ENCODE measurements at places on chromosomes 7 and 10. TPM values are rescaled to one million over a fixed set of nuclear protein-coding genes. Genes with fewer than 3 reads are reported as not detected.

- no peak for DNase-seq
These were observed 90.5 kb upstream of the GSDME start for GRCh38 chr7:24847754-24848153.

GRCh38 chr7:80141376-80141775 is 6.7 kb downstream of the GNAI1 start:
- no peak for DNase-seq

- DNase-seq = no peak
These were observed 48.1 kb downstream of the EGFR start for GRCh38 chr7:55066938-55067337.

DNA sequence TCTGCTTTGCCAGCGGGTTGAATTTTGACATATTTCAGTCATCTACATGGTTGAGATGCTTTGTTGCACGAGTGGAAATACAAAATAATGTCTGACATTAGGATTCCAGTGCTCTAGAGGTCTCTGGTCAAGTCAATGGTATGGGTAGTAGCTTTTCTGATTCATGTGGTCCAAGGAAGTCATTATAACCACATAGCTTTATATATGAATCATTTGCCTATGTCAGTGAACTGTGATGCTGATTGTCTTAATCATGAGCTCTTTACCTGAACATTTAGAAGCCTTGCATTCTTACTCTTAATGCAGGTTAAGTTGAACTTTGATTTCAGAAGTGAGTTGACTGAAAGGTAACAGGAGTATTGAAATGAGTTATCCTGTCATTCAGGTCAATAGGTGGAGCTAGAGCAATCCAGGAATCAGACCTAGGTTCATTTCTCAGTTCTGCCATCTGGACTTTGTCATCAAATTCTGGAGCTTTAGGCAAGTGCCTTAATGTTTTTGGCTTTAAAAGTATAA is 3.3 kb downstream of the MAPK8 start:
- DNase-seq = no peak

DNA sequence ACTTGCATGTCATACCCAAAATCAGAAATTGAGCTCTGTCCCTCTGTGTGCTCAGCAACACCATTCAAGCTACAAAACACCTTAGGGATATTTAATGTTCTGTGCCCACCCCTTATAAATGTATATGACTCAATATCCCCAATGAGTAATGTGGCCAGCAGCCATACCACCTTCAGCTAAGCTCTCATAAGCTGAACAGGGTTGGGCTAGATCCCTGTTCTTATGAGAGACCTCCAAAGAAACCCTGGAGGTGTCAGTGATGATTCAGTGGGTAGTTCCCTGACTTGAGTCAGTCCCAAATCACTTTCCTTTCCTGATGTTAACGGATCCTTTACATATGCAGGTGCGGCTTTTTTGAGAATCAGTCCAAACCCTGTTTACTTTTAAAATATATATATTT is 253.8 kb downstream of the CREB5 start:
- no peak for DNase-seq

DNA sequence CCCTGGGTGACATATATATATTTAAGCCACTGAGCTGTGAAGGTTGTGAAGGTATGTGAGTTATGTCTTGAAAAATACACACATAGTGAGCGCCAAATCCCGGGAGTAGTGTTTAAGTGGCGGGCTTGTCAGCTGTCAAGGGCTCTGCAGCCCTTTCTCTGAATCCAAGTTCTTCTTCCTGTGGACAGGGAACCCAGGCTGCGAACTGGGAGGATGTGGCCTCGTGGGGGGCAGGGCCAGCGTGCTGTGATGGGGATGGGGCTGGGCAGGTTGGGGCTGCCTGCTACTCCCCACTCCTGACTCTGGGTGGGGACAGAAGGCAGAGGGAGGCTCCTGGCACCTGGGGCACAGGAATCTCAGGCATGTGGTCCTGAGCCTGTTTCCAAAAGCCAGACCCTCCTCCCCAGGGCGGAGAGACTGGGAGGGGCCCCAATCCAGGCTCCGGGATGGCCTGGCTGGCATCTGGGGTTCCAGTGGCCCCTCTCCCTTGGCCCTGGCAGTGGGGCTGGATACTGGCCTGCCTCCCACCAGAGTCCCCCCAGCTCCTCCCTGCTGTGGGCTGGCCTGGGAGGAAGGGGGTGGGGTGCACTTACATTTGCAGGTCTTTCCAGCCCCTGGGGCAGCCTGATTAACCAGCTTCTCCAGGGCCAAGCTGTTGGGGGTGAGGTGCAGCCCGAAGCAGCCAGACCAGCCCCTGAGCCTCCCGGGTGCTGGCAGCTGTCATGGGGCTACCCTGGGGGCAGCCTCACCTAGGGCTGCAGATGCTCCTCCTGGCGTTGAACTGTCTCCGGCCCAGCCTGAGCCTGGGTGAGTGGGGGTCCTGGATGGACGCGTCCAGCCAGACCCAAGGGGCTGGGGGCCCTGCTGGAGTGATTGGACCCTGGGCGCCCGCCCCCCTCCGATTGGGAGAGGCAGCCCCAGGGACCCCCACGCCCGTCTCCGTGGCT is at the start of gene UPK3B:
UPK3B (plus strand) TSS at position 622 of the 947 bp plus-strand sequence; CDS start at position 723, 101 bp downstream.
- no peak for DNase-seq

GRCh38 chr7:132742189-132742612 is 165.9 kb upstream of the PLXNA4 start:
- no peak for DNase-seq

DNA sequence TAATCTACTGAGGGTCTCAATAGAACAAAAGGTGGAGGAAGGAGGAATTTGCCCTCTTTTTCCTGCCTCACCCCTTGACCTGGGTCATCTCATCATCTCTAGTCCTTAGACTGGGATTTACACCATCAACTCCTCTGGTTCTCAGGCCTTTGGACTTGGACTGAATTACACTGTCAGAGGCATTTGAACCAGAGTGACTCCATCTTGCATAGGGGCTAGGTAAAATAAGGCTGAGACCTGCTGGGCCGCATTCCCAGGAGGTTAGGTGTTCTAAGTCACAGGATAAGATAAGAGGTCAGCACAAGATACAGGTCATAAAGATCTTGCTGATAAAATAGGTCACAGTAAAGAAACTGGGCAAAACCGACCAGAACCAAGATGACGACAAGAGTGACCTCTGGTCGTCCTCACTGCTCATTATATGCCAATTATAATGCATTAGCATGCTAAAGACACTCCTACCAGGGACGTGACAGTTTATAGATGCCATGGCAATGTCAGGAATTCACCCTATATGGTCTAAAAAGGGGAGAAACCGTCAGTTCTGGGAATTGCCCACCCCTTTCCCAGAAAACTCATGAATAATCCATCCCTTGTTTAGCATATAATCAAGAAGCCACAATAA is 84.0 kb downstream of the C1GALT1 start:
- DNase-seq = no peak

- no peak for DNase-seq
These were observed 229.3 kb upstream of the KMT2E start for GRCh38 chr7:104784686-104785085.

- no peak for DNase-seq
These were observed 570.9 kb upstream of the FOXK1 start for GRCh38 chr7:4111166-4111565.

DNA sequence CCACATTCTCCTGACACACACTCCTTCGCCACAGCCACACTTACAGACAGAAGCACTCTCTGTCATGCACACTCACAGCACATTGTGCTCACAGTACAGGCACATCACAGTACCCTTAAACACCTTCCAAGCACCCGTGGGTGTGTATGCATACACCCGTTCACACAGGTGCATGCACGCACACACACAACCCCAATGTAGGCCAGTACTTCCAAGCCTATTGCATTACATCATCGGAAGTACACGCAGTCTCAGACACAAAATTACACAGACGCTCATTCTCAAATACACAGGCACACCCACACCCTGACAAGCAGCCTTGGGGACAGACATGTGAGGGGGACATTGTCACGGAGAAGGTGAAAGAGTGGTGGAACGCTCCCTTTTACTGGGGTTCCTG is 11.1 kb downstream of the KAZALD1 start:
- no peak for DNase-seq

Gene GDF10
- 1.1 TPM for total RNA-seq

Gene VWA2
- total RNA-seq = 13.7 TPM

Gene NAT16
- total RNA-seq = not detected

Gene ARHGEF5
- 4.3 TPM for total RNA-seq

Gene AS3MT
- under 0.01 TPM for total RNA-seq

All from hematopoietic multipotent progenitor cell (in vitro differentiated cells).